ENCODE measurements at places on chromosomes 5 and 9.

DNA sequence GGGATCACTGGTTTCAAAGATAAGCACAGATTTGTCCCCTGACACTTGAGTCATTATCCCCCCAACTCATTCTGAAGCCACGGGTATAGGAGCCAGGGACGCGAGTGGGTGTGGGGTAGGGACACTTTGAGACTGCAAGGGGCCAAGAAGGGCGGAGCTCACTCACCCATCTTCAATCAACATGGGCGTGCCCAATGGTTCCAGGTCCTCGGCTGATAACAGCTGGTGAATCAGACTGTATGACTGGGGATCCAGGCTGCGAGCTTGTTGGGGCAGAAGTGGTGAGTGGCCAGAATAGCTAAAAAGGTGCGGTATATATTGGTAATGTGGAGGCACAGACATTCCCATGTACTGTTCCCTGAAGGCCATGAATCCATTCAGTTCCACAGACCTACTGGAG, 30.7 kb upstream of the NR5A1 start:
- no peak for DNase-seq

GRCh38 chr9:12510551-12510950, 182.6 kb upstream of the TYRP1 start:
- DNase-seq: no peak

DNA sequence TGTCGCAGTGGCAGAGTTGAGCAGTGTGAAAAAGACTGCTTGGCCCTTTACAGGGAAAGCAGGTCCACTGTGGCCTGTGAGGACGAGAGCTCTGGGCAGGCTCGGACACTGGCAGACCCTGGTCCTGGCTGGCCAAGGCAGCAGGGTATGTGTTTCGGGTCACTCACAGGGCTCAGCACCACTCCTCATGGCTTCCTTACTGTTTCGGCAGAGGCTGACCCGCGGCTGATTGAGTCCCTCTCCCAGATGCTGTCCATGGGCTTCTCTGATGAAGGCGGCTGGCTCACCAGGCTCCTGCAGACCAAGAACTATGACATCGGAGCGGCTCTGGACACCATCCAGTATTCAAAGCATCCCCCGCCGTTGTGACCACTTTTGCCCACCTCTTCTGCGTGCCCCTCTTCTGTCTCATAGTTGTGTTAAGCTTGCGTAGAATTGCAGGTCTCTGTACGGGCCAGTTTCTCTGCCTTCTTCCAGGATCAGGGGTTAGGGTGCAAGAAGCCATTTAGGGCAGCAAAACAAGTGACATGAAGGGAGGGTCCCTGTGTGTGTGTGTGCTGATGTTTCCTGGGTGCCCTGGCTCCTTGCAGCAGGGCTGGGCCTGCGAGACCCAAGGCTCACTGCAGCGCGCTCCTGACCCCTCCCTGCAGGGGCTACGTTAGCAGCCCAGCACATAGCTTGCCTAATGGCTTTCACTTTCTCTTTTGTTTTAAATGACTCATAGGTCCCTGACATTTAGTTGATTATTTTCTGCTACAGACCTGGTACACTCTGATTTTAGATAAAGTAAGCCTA, 15.7 kb downstream of the SQSTM1 start:
- peak; percentile 77 for DNase-seq

GRCh38 chr5:115487756-115488155, 56.8 kb downstream of the FEM1C start:
- DNase-seq: no peak

DNA sequence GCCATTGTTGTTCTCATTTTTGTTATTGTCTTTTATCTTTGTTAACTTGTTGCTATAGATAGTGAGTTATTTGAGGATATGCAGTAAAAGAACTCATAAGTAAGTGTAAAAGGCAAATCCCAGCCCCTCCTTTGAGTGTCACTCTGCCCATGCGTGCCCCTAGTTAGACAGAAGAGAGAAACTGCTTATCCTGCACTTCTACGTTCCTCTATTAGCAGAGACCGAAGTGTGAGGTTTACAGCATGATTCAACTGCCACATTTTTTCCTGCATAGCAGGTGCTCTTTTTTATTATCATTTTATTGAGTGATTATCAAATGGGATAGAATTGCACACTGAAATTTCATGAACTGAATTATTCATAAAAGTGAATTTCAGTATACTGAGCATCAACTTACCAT, 12.0 kb upstream of the DNAH5 start:
- no peak for DNase-seq

- DNase-seq: no peak
Measured at GRCh38 chr9:94979904-94980507, 253.5 kb downstream of the AOPEP start.

GRCh38 chr9:112382501-112383364, 2.8 kb downstream of the HSDL2 start:
- DNase-seq: no peak

DNA sequence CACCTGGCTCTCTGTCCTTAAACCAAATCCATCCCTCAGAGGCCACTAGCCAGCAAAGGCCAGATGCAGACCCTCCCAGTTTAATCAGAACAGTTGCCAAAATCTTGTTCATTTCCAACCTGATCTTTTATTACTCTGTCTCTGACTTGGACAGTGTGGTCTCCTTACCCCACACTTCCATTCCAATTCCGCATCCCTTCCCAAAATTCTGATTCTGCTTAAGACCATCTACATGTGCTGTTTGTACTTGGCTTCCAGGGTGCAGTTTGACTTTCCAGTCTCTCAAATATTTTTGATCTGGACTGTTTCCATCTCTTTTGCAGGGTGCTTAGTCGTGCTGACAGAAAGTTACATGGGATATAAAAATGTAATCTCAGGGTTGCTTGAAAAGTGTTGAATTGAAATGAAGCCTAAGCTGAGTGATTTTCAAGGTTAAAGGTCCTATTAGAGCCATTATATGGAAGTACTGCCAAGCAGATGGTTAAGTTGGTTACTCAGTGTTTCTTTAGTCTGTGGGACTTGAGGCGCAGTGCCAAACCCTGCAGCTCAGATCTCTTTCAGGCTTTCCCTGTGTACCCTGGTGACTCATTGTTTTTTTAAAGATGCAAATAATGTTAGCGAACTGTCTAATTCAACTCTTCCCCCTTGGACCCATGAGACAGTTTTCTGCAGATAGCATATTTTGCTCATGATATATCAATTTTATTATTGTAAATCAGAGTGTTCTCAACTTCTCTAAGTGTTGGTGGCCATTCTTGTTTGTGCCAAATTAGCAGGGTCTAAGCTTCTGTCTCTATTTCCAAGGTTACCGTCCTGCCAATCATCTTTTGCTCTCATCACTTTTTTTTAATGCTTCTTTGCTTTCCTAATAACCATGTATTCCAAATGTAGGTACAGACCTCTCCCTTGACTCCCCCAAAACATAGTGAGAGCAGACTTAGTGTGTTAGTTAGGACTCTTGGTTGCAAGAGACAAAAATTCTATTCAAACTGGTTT, 18.2 kb upstream of the DCP2 start:
- no peak for DNase-seq

DNA sequence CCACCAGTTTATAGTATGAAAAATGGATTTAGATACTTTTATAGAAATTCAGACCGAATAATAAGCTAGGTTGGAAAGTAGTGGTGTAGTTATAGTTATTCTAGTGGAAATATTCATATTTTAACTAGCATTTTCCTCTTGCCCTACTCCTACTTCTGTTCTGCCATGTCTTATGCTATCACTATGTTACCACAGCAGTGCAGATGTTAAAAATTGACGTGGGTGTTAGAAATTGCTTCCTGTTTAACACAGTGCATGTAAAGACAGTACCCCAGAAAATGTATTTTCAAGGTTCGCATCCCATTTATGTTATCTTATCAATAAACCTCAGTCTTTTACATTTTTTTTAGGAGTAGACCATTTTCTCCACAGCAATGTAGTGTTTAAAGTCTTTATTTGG, 774.2 kb upstream of the CDH10 start:
- no peak for DNase-seq

GRCh38 chr5:114412510-114413171, 50.8 kb downstream of the KCNN2 start:
- no peak for DNase-seq

DNA sequence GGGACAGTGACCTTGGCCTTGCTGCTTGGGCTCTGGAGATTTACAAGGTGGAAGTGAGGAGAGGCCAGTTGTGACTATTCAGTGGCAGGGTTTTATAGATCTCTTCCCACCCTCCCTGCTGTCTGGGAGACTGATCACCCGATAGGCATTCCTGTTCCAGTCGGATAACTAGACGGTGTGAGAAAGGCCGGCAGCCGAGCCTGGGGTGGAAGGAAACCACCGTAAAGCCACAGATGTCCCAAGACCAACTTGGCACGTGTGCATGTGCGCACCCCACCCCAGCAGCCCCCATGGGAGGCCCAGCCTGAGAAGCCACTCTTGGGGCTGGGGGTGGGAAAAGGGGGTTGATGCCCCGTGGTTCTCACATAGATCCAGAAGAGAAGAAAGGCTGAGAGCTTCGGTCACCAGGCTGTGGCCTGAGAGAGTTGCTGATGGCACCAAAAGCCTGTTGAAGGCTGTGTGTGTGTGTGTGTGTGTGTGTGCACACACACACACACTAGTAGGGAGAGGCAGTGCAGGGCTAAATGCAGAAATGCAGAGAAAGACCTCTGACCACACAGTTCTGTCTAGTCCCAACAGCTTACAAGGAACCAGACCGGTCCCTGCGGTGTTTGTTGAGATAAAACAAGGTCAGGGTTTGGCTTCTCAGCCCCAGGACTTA, 225.8 kb downstream of the FANCC start:
- no peak for DNase-seq

DNA sequence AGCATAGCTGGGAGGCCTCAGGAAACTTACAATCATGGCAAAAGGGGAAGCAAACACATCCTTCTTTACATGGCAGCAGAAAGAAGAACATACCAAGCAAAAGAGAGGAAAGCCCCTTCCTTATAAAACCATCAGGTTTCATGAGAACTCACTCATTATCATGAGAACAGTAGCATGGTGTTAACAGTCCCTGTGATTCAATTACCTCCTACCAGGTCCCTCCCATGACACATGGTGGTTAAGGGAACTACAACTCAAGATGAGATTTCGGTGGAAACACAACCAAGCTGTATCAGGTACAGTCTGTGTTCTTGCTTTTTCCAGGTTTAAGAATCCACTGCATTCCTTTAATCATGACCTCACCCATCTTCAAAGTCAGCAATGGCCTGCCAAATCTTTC, 514.2 kb downstream of the KCTD16 start:
- no peak for DNase-seq

DNA sequence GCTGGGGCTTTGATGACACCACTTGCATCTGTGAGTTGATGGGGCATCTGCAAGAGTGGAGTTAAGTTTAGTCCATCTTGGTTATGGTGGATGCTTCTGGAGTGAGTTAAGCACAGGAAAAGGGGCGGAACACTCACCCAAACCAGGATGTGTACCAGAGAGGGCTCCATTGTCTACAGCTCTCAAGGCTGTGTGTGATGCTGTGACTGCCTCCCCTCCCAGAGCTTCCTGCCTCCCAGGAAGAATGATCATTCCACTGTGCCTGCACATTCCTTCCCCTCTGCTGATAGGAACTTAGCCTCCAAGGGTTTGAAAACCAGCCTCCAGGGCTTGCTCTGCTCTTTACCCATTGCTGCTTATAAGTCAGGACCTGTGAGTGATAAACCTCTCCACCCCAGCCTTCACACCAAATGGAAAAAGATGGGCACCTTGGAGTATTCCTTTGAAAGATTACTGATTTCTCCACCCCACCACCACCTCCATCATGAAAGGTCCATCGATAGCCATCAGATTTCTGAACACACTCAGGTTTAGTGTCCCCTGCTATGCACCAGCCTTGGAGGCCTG, 160.1 kb upstream of the SPRY4 start:
- DNase-seq: no peak

DNA sequence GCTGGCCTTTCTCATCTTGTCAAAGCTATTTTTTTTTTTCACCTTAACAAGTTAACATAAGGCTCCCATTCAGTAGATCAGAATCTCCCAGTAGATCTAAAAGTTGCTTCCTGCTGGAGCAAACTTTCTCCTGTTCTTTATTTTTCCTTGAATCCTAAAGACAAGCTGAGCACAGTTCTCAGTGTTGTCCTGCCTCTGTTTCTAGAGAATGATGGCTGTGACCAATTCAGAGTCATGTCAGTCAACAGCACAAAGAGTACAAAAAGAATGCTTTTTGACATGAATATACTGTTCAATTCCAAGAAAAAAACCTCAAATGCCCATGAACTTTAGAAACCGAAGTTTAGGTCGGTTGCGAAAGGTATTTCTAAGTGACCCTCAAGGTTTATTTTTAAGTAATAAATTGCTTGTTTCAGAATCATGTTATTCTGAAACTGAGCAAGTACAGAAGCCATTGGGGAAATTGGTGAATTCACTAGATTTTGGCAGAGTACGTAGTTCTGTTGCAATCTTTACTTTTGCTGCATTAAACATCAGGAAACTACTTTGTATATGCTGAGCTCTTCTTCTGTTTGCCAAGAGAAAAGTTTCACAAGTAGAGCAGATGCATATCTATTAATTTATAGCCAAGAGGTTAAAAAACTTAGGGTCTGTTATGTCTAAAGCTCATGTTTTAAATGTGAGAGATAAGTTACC, 161.7 kb upstream of the RPS23 start:
- DNase-seq: no peak

DNA sequence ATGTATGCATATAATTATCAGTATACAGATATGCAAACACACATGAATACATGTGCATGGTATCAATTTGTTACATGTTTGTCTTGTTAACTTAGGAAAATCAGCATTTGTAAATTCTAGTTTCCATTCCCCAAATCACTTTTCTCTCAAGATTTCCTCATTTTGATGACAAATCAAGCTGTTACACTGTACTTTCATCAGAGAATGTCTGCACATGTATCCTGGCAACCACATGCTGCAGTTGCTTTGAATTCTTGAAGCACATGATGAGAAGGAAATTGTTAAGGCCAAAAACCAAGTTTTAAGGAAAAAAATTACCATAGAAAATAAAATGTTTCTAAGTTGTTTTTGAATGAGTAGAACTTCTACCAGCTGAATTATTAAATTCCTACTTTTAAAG, 1834.5 kb downstream of the EFNA5 start:
- DNase-seq: no peak

DNA sequence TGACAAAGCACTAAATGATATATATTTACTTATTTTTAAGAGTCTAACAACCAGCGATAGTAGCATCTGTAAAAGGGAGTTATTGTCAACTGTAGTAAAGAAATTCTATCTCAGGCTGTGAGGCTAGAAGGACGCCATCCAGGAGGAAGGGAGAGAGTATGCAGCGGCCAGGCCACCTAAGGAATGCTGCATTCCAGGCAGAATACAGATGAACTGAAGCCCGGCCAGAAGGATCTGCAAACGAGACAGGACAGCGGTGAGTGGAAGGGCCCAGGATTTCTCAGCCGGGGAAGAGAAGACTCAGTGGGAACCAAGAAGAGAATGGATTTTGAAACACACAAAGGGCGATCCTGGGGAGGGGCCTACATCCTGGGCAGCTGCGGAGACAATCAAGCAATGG, 7.4 kb downstream of the RETREG1 start:
- no peak for DNase-seq

GRCh38 chr9:5622016-5622415, 6.9 kb upstream of the RIC1 start:
- DNase-seq: no peak

GRCh38 chr5:58348996-58349728, 110.7 kb downstream of the PLK2 start:
- DNase-seq: no peak

- no peak for DNase-seq
Measured at GRCh38 chr5:177312649-177313181, 1.0 kb upstream of the MXD3 start.
